ENCODE measurements at places on chromosomes 4 and X. TPM values are rescaled to one million over a fixed set of nuclear protein-coding genes. Genes with fewer than 3 reads are reported as not detected.

The MPC1L gene
- not detected for total RNA-seq

The JADE3 gene
- total RNA-seq = 22.2 TPM

The DCAF12L1 gene
- not detected for total RNA-seq

The KLF8 gene
- total RNA-seq = 0.13 TPM

Data from Panc1 (cell line).